ENCODE measurements at places on chromosomes 7 and 10.
A peak's percentile ranks its signal among the peaks of the same experiment; 100 is the strongest.

- DNase-seq = peak; percentile 77
Measured at GRCh38 chr10:47449979-47450378, 33.9 kb downstream of the ANXA8 start.

DNA sequence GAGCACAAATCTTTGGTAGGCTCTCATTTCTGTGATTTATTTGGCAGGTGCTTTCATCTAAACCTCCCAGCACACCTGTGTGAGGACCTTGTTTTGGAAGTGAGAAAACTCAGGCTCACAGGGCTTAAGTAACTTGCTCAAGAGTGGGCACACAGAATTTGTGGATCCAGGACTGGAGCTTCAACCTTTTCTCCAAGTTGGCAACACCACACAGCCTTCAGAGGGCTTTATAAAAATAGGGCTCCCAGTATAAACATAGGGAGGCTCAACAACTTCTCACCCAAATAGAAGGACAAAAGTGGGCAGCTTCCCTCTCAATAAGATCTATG, 182.2 kb upstream of the NEBL start:
- no peak for DNase-seq

- no peak for DNase-seq
Measured at GRCh38 chr7:7982904-7983303, 14.3 kb downstream of the GLCCI1 start.

- no peak for DNase-seq
Measured at GRCh38 chr7:44633254-44634186, 27.1 kb downstream of the OGDH start.

DNA sequence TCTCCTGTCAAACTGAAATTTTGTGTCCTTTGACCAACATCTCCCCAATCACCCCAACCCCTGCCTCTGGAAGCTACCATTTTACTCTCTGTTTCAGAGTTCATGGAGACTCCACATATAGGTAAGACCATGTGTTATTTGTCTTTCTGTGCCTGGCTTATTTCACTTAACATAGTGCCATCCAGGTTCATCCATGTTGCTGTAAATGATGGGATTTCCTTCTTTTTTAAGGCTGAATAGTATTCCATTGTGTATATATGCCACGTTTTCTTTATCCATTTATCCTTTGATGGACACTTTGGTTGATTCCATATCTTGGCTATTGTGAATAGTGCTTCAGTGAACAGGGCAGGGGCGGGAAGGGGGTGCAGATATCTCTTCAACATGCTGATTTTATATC, 18.0 kb upstream of the FBXW4 start:
- DNase-seq = no peak

DNA sequence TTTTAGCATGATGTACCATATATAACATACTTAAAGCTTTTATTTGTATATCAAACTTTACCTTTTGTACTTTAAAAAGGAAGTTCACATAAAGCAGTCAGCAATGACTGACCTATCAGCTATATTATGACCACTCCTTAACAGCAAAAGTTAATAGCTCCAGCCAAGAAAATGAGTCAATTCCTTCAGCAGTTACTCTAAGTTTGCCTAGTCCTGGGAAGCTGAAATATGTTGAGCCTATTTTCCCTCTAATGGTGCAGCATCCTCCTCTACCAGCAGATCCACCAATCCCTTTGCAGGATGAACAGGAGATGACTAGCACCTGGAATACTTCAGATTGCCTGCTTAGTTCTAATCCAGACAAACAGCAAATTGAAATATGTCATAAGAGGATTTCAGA, 64.2 kb downstream of the CUL2 start:
- no peak for DNase-seq

- DNase-seq = no peak
Measured at GRCh38 chr7:36487756-36488336, 98.2 kb downstream of the ANLN start.

DNA sequence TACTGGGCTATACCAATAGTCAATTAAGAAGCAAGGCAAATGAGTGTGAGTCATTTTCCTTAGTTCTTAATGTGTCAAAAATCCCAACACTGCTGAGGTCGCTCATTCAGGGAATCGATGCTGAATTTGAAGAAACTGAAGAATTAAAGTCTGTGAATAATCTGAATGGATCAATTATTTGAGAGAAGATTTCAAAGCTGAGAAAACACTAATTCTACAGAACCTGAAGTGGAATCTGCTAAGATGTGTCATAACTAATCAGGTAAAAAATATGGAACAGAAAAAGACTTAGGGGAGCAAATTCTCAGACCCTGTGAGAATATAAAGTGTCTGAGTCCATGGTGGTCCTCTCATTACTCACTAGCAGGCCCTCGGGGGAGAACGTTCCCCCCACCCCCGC, 125.6 kb downstream of the DIP2C start:
- no peak for DNase-seq

DNA sequence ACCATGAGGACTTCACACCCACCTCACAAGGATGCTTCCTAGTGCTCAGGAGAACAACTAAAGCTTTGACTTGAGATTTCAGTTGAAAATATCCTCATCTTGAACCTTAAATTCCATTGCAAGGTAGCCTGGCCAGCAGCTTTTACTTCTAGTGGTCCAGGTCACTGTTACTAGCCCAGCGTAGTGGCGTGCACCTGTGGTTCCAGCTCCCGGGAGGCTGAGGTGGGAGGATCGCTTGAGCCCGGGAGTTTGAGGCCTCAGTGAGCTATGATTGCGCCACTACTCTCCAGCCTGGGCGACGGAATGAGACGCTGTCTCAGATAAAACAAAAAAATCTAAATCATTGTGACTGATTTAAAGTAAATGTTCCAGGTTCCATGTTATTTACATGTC, 28.3 kb upstream of the PRKAR1B start:
- DNase-seq = no peak

- DNase-seq = no peak
Measured at GRCh38 chr7:70647801-70648498, 484.0 kb upstream of the GALNT17 start.

DNA sequence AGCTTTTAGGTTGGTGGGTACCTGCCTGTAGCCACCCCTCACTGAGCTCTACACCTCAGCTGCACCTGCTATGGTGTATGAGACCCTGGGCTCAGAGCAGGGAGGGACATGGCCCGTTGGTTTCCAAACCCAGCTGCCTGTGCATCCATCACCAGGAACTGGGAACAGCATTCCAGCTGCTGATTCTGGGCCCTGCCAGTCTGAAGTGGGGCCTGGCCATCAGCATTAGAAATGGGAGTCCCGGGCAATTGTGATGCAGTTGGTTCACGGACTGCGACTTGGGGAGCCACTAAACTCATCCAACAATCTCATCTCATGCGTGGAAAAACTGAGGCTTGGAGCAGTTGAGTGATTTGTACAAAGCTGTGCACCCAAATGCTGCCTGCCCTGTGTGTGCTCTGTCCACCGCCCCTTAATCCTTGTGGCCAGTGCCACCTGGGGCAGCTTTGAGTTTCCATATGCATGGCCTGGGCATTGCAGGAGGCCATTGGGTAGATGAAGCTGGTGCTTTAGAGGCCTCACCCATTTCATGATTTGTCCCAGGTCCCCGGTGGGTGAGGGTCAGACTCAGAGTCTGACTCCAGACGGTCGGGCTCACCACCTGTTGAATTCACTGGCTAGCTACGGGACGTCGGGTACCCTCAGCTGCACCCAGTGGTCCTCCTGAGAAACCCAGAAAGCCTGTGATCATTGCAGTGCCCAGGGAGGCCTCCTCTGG, 109.0 kb upstream of the SHH start:
- DNase-seq = no peak

DNA sequence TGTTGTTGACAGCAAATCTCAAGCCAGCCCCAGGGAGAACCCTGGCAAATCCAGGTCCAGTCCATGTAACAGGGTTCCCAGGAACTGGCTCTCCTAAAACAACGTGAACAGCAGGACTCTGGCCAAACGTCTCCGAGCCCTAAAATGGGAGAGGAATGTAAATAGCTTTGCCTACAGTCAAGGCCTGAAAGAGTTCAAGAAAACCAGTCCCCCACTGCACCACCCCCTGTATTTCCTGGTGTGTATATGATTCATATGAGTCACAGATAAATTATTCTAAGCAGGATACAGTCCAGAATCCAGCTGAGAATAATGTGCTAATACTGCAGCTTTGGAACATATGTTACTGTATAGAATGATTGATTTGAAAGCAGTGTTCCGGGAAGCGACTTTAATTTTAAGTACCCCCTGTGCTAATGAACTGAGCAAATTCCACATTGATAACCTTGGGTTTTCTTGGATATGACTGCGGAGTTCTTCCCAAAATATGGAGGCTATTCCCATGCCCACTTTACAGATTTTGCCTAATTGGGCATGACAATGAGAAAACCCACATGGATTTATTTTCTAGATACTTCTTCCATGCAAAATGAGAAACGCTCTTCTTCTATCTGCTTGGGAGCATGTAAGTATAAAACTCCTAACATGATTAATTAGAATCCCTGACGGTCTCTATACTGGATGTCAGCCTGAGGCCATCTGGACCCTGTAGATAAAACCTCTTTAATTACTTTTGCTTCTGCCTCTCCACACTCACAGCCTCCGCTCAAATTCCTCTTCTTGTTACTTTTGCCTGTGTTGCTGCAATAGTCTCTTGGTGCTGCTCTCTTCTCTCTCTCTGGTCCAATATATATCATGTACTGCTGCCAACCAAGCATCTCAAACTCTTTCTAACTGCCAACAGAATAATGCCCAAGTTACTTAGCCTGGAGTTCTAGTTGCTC, 50.2 kb downstream of the LAMB4 start:
- DNase-seq = no peak

GRCh38 chr10:106189292-106189691, 975.2 kb downstream of the SORCS1 start:
- DNase-seq = no peak

DNA sequence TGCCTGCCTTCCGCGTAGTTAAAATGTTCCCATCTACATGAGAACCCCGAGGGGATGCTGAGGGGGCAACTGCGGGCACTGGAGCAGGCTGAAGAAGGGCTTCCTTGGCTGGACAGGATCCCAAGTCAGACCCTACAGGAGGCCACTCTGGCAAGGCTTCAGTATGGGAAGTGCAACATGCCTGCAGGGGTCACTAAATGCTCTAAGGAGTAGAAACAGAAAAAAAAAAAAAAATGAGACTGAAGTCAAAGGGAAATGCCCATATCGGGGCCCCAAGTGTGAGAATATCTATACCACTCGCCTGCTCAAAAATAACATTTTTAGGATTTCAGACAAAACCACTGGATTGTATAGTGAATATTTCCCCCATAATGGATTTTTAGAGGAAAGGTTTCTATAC, 33.5 kb downstream of the FAM204A start:
- no peak for DNase-seq

GRCh38 chr10:114157912-114158311, 16.1 kb downstream of the CCDC186 start:
- DNase-seq = no peak

GRCh38 chr7:134176037-134176350, 48.9 kb downstream of the LRGUK start:
- DNase-seq = no peak

- no peak for DNase-seq
Measured at GRCh38 chr7:66170309-66171231, 34.6 kb upstream of the TPST1 start.

DNA sequence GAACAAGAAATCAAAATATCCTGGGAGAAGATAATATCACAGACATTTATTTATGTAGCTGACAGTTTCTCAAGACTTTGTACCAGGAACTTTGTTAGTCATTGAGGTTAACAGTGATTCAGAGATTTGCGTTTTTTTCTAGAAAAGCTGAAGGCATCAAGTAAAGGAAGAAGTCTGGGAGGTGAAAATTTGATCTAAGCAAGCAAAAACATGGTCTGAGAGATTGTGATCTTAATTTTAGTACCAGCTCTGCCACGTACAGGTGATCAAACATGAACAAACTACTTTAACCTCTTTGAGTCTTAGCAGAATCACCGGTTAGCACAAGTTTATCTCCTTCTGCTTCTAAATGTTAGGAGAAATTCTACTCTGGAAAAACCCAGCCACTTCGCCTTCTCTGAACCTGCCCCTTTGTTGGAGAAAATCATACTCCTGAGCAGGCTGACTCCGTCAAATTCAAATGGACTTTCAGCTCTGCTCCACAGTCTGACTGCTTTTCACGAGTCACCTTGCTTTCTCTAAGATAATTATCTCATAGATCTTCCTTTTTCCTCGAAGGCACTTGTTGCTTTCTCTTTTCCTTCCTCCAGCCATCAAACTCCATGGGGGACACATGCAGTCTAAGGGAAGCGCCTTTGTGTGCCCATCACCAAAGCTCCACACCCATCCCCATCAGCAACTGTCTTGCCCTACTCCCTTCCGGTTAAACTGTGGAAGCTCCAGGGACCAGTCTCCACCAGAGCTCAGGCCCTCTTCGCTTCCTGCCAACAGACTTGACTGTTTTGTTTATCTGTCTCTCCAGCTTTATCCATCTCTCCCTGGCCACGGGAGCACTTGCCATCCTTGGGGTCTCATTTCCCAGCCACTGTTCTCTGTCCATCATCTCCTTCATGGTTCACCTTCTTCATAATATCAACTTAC, 86.3 kb downstream of the PRKCQ start:
- DNase-seq = no peak

DNA sequence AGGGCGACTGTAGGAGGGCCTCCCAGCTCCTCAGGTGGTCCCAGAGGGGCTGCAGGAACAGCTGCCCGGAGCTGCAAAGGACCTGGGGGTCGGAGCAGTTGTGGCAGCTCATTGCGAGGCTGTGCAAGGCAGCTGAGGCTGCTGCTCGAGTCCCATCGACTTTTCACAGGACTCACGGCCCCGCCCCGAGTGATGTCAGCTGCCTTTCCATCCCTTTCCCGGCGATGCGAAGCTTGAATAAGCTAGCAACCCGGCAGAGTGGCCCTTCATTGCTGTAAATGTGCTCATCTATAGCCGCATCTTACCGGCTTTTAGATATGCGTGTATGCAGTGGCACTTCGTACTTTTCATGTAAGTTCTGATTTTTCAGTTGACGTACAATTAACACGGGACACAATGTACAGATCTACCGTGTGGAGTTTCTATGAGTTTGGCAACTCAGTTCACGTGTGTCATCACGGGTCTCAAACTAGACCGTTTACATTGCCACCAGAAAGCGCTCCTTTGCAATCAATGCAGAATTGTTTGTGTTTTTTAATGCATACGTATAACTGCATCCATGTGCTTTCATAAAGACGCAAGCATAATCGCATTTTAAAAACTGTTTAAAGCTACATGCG, at the start of gene CH25H:
CH25H (minus strand) TSS at position 137 of the 620 bp plus-strand sequence; CDS start at position 112, 25 bp downstream.
- DNase-seq = peak; percentile 85

GRCh38 chr10:2760736-2761135, 306.6 kb upstream of the PFKP start:
- no peak for DNase-seq
